Lung (tissue), 17 donors: ENCODE measurements at places on chromosomes 2 and 18. TPM values are rescaled to one million over a fixed set of nuclear protein-coding genes. Genes with fewer than 3 reads are reported as not detected.

Gene RIF1
- 4.3 TPM for polyA plus RNA-seq

GRCh38 chr2:48572816-48573215 is 42.9 kb downstream of the STON1 start:
- peak; percentile 62 for DNase-seq

DNA sequence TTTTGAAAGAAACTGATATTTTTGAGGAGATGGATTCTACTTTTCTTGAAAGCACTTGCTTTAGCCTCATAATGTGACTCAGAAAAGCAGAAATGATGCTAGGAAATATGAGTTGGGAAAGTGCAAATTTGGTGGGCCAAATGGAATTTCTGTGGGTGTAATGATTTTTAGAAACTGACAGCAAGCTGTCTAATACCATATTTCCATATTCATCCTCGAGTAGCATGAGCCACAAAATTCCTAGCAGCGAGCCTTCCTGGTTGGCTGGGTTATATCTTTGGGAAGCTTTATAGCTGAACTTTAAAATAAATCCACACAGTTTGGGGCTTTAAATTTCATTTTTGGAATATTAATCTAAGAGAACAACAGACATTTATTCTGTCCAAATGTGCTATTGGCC is 190.0 kb downstream of the DSC3 start:
- DNase-seq = no peak

Gene TMEM247
- not detected for polyA plus RNA-seq

DNA sequence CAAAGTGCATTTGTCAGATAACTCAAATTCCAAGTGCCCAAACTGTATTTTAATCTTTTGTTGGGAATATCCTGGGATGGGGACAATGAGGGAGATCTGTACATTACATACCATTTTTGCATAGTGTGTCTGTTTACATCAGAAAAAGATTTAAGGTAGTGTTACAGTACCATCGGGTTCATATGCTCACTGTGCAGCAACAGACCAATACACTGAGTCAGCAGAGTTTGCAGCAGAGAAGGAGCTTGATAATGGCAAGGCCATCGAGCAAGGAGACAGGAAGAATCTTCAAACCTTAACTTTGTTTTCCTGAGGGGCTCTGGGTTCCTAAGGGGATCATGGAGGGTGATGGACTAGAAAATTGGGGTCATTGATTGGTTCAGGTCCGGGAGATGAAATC is 399.7 kb downstream of the PARD3B start:
- DNase-seq = no peak

GRCh38 chr18:75016025-75016717 is 192.8 kb downstream of the PTGR3 start:
- no peak for DNase-seq

Gene KRTCAP3
- 50.2 TPM for polyA plus RNA-seq

DNA sequence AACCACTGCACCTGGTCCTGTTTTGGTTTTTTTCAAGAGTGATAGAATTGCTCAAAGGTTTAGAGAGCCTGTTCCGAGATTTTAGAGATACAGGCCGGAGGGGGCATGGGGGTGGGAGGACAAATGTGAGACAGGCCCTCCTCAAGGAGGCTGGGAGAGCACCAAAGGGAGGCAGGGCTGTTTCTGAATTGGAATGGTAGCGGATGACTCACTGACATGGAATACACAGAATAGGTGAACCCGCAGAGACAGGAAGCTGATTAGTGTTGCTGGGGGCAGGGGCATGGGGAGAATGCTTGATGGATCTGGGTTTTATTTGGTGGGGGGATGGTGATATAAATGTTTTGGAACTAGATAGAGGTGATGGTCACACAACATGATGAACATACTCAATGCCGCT is 111.0 kb upstream of the MGAT5 start:
- DNase-seq = no peak

DNA sequence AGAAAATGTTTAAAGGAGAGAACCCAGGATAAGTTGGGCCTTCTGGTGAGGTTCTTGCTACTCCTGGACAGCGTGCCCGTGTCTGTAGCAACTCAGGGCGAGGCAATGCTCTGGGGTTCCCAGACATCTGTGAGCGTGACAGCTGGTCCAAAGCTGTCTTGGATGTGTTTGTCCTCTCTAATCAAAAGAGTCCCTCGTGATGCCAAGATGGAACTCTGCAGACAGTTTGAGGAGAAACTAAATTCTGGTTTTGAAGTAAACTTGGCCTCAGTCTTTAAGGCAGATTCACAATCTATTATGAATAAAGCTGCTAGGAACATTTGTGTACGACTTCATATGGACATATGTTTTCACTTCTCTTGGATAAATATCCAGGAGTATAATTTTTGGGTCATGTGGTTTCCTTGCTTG is 47.3 kb downstream of the TMEM17 start:
- DNase-seq = peak; percentile 41

Gene MYO1B
- polyA plus RNA-seq = 46.0 TPM

GRCh38 chr18:62131301-62131909 is 55.5 kb downstream of the PIGN start:
- DNase-seq = peak; percentile 66
